ENCODE measurements at places on chromosomes 5 and 9.

- peak; percentile 71 for DNase-seq
These were observed 147.6 kb upstream of the SPRY4 start for GRCh38 chr5:142472306-142472951.

- DNase-seq: no peak
These were observed 132.7 kb upstream of the APC start for GRCh38 chr5:112604732-112605630.

GRCh38 chr9:95626885-95627558 is 110.3 kb upstream of the PTCH1 start:
- DNase-seq: no peak

GRCh38 chr9:88514247-88514646 is 20.7 kb upstream of the NXNL2 start:
- no peak for DNase-seq

Data from skeletal muscle cell (primary cell).